ENCODE measurements at places on chromosomes 16 and 17.

DNA sequence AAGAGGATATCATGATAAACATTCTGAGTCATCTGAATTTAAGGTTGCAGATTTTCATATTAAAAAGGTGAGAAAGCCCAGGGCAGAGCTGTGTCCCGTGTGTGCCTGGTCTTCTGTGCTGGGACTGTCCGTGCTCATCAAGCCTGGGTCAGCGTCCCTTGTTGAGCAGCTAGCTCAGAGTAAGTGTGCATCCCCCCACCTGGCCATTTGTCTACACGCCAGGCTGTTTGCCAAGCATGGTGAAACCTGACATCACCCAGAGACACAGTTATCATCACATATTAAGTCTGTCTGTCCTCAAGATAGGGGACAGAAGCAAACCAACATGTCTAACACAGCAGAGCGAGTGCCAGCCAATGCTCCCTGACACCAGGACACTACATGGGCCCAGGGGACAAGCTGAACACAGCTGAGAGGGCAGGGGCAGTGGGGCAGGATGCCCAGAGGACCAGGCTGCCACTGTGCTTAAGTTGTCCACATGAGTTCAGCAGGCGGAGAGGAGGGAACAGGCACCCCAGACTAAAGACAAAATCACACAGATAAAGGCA, 57.9 kb upstream of the CNEP1R1 start:
- no peak for DNase-seq

- DNase-seq, result no peak
These were observed 20.0 kb upstream of the ITGAX start for GRCh38 chr16:31334934-31335333.

- DNase-seq, result no peak
These were observed 21.3 kb downstream of the CYLD start for GRCh38 chr16:50763211-50763610.

DNA sequence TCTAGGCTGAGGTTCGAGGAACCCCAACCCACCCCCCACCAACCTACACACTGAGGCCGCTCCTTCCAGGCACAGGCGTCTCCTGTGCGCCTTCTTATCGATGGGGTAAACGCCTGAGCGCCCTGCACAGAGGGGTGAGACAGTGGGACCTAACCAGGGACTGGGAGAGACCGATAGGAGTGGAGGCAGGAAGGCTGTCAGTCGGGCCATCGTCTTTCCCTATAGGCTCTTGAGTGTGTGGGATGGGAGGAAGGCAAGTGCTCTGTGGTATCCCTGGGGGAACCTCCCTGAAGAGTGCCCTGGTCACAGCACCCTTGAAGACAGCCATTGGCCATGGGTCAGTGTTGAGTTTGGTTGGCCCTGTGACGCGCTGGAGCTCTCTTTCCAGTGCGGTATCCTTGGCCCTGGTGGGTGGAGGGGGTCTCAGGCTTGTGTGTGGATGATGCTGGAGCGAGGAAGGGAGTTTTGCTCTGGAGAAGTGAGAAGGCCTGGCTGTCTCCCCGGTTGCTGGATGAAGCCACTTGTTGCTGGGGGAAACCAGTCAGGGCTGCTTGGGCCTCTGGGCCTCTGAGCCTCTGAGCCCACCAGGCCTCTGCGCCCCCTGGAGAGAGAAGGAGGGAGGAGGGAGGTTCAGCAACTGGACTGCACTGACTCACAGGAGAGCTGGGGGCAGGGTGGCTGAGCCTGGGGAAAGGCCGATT, 1.7 kb downstream of the GPRC5C start:
- DNase-seq, result no peak

DNA sequence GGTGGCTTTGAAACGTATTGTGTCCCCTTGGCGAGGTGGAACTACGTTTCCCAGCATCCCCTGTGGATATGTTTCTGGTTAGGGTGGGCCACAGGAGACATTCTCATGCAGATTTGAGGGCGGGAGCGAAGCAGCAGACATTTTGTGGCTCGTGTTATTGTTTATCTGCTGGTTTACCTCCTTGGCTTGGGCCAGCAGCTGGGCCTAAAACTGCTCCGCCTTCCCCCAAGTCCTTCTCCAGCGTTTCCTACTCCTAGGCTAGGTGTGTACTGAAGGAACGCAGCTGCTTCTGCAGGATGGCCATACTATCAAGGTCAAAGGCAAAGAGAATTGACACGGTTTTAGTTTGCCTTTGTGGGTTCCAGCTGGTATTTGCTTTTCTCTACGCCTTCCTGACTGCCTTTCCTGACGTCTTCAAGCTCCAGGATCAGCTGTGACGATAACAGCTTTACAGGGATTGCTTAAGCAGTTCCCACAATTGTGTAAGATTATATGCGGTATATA, 17.2 kb upstream of the WSB1 start:
- DNase-seq, result no peak

GRCh38 chr17:43349142-43349541, 49.7 kb upstream of the ARL4D start:
- DNase-seq, result no peak

DNA sequence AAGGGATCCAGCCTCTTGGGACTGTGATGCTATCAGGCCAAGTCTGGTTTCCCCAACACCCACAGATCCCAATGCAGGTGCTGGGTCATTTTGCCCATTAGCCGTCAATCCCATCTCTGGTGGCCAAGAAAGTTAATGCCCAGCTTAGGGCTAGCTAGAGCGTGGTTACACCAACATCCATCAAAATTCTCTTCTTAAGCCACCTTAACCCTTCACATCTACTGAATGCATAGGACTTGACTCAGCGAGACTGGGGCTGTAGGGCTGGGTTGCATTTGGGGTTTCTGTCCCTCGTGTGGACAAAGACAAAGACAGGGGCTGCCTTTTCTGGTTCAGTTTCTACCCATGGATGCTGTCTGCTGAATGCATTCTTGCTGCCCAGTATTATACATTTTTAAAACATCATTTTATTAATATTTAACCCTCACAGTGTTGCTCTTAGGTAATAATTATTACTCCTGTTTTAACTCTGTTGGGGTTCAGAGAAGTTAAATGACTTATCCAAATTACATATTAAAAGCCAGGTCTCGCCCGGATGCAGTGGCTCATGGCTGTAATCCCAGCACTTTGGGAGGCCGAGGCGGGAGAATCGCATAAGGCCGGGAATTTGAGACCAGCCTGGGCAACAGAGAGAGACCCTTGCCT, 141.1 kb upstream of the NOL11 start:
- no peak for DNase-seq

DNA sequence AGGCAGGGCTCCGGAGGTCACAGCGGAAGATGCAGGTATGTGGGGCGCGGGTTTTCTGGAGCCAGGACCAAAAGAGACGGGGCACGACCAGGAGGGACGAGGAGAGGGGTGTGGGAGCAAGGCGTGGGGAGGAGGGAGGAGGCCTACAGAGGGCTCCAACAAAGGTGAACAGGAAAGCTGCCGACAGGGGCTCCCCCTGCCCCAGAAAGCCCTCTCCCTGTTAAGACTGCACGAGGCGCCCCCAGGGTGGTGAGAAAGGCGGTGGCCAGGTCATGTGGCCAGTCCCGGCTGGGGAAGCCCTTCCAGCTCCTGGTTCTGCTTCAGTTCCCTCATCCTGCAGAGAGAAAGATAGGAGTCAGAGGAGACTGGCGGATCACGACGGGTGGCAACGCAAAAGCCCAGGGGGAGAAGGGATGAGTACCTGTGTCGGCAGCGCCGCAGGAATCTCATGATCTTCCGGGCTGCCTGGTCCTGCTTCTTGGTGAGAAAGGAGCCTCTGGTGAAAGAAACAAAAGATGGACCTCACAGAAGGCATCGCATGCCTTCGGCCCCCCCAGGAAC, 949 bp upstream of the SPAG7 start:
- DNase-seq, result no peak

DNA sequence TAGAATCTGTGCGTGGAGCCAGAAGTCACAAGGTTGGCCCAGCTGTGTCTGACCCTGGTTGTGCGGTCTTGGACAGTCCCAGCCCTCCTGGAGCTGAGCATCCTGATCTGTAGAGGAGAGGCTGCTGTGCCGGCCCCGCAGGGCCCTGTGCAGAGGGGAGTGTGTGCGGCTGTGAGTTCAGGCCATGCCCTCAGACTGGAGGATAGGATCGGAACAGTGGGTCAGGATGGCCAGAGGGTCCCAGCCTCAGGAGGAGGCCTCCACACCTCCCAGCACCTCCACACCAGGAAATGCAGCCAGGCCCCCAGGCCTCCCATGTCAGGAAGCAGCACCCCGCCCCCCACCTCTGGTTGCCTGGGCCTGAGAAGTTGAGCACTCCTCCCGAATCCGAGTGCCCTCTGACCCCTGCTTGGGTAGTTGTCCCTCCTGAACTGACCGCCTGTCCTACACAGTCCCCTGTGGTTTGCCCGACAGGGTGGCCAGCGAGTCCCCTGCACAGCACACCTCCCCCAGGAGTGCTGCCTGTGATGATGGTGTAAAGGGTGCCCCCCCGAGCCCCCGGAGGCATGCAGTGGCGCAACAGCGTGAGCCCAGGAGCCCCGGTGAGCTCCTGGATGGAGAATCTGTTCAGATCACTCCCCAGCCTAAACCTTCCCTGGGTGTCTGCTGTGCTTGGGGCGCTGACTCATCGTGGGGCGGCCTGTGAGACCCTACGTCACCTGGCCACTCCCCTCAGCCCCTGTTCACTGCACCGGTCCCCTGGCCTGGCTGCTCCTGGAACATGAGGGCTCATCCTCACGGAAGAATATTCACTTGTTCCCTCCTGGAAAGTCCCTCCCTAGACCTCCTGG, 285.2 kb downstream of the SEC14L1 start:
- DNase-seq, result no peak

- no peak for DNase-seq
These were observed 1.8 kb upstream of the HEATR6 start for GRCh38 chr17:60080545-60080944.

- no peak for DNase-seq
These were observed 25.6 kb downstream of the PIEZO1 start for GRCh38 chr16:88759245-88759975.

DNA sequence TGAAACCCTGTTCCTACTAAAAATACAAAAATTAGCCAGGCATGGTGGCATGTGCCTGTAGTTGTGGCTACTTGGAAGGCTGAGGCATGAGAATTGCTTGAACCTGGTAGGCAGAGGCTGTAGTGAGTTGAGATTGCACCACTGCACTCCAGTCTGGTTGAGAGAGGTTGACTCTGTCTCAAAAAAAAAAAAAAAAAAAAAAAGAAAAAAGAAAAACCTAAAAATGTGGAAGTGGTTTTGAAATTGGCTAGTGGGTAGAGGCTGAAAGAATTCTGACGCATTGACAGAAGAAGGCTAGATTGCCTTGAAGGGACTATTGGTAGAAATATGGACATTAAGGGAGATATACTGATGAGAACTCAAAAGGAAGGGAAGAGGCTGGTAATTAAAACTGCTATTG, 33.6 kb upstream of the CPPED1 start:
- no peak for DNase-seq

GRCh38 chr17:50920891-50921586, 54.9 kb upstream of the TOB1 start:
- DNase-seq, result no peak

DNA sequence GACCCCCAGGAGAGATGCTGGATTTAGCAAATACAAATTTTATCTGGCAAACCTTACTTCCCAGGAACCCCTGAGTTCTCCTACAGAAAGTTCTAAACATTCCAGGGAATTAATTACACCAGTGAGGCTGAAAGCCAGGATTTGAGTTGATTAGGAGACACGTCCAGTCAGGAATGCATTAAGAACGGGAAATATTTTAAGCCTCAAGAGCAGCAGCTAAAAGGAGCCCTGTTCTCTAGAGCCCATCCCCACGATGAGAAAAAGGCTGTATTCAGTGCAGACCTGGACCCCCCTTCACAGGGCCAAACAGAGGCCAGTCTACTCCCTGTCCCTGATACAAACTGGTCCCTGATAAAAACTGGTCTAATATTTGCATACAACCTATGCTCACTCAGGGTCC, 55.0 kb downstream of the VAT1L start:
- no peak for DNase-seq

DNA sequence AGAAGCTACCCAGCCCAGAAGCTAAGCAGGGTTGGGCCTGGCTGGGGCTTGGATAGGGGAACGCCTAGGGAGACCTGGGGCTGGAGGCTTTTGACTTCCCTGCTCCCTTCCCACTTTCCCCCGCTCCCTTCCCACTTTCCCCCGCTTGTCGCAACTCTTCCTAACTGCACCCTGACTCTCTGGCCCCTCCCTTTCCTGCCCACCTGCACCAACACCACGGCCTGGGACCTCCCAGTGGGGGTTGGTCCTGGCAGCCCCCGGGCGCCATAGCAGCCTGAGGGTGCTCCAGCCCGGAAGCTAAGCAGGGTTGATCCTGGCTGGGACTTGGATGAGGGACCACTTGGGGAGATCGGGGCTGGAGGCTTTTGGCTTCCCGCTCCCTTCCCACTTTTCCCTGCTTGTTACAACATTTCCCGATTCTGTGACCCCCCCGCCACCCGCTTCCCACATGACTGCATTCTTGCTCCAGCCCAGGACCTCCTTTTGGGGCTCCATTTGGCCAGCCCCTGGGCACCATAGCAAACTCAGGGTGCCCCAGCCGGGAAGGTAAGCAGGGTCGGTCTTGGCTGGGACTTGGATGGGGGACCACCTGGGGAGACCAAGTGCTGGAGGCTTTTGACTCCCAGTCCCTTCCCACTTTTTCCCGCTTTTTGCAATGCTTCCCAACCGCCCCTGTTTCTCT, 2287.0 kb downstream of the TP53TG3F start:
- no peak for DNase-seq

- DNase-seq, result no peak
These were observed 68.0 kb upstream of the CDC42EP4 start for GRCh38 chr17:73379826-73380225.

- DNase-seq, result no peak
These were observed 76.6 kb upstream of the HS3ST3A1 start for GRCh38 chr17:13678361-13678760.

DNA sequence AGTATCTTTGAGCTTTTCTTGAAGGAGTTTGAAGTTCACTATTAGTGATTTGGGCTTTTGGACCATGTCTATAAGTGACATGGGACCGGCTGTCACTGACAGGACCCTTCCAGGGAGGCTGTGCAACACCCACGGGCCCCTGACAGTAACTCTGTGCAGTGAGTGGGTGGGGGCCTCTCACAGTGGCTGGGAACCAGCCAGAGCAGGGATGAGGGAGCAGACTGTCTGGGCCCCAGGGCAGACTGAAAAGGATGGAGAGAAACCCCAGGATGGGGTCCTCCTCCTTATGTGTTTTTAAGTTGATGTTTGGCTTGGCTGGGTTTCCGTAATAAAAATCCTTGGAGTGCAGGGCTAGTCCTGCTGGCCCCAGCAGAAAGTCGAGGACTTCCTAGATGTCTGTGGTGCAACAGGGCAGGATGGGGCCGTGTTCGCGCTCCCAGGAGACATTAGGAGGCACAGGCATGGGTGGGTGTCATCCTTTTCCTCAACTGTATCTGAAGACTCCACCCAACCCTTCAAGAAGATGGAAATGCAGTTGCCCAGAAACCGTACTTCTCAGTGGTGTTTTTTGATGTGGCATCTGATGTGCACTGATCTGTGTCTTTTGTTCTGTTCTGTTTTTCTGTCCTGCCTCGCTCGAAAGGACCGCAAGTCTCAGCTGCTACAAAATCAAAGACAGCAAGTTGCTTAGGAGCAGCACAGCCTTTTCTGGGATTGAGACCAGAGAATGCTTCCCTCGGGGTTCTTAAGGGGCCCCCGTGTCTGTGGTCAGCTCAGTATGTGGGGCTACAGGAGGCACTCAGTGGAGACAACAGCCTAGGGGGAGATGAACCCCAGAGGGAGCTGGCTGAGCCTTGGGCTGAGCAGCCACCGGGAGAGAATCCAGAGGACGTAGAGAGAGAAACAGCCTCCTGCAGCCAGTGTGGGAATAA, 24.2 kb downstream of the PLD6 start:
- no peak for DNase-seq
